ENCODE measurements at places on chromosomes 1 and 21. TPM values are rescaled to one million over a fixed set of nuclear protein-coding genes. Genes with fewer than 3 reads are reported as not detected.

Gene C4BPA
- total RNA-seq: not detected

Gene RHEX
- 4.6 TPM for total RNA-seq

Gene CFAP74
- total RNA-seq: 0.12 TPM

Gene RPTN
- not detected for total RNA-seq

Gene PTAFR
- total RNA-seq: 3.8 TPM

Gene GPR3
- total RNA-seq: not detected

Gene RIMS3
- 23.6 TPM for total RNA-seq

Gene GOLT1A
- total RNA-seq: not detected

Gene SLC22A15
- total RNA-seq: 3.6 TPM

- no peak for ATAC-seq
Observed at GRCh38 chr21:44552136-44552535, 831 bp upstream of the KRTAP10-2 start.

- ATAC-seq: no peak
Observed at GRCh38 chr1:2874607-2875480, 73.4 kb upstream of the TTC34 start.

GRCh38 chr1:44619261-44619900 is 54.9 kb downstream of the TMEM53 start:
- ATAC-seq: no peak

DNA sequence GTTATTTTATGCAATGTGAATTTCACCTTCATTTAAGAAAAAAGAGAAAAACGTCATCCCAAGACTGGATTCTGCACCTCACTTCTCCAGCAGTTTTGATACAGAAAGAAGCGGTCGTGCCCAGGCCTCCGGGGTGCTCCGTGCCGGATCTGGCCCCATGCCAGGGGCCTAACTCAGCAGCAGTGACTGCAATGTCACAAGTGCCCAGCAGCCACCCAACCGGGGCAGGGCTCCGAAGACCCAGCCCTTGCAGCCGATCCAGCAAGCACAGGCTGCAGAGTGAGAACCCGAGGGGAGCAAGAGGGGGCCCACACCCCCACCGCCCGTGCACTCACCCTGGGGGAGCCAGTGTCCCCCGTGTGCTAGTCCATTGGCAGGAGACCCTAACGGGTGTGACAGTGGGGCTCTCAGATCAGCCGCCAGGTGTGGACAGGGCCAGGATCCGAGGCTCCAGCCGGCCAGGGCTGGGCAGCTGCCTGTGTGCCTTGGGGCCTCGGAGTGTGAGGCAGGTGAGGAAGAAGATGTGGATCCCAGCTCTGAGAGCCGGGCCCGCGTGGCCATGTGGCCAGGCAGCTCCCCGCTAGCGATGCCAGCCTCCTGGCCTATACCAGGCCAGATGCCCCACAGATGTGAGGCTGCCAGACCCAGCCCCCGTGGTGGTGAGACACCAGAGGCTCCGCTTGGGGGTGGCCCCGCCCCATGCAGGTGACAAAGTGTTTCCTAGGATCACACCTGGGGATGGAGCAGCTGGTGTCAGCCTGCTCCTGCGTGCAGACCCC is 60.6 kb downstream of the MEGF6 start:
- no peak for ATAC-seq

DNA sequence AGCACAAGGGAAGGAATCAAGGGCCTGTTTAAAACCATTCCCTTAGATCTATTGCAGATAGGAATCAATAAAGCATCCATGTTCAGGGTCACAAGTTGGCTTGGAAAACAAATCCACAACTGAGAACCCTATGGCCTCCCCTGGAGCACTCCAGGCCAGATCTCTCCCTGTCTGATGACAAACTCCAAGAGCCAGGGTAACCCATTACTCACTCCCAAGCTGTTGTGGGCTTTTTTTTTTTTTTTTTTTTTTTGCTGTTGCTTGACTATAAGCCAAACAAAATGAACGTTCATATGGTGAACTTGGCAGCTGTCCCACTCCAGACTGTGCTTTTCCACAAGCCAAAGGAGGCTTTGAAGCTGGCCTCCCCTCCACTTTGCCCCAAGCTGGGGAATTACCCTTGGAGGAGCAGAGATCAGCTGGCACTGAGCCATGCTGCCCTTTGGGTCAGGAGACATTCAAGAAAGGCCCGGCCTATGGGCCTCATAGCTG is 35.7 kb upstream of the VAV3 start:
- ATAC-seq: no peak

- peak; percentile 92 for ATAC-seq
Observed at GRCh38 chr1:24018611-24019580, 38.8 kb upstream of the SRSF10 start.

DNA sequence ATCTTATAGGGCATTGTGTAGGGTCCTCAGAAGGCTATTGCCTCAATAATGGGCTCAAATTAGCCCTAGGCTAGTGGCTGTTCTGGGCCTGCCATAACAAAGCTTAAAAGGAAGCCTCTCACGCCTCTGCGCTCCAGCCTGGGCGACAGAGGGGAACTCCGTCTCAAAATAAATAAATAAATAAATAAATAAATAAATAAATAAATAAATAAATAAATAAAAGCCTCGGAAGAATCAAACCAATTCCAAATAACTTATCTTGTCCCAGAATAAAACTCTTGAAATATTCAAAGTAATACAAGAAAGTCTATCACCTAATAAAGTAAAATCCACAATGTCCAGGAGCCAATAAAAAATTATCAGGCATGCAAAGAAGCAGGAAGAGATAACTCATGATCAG is 14.4 kb upstream of the ALDH9A1 start:
- no peak for ATAC-seq

GRCh38 chr1:2912424-2913061 is 108.7 kb upstream of the ACTRT2 start:
- ATAC-seq: no peak

- ATAC-seq: no peak
Observed at GRCh38 chr1:240173836-240174235, 82.2 kb downstream of the FMN2 start.

DNA sequence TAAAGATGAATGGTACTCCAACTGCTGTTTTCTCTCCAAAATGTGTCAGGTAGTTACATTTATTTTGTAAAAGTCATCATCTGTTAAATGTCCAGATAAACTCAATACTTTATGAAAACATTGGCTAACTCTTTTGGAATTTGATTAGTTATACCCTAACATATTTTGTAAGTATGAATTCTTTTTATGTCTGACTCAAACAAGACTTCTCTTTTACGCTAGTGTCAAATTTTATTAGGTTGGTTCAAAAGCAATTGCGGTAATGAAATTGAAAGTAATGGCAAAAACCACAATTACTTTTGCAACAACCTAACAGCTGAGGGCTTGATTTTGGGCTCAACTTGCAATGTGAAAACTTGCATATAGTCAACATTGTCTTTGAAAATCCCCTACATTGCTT is 41.0 kb upstream of the USP25 start:
- ATAC-seq: no peak

DNA sequence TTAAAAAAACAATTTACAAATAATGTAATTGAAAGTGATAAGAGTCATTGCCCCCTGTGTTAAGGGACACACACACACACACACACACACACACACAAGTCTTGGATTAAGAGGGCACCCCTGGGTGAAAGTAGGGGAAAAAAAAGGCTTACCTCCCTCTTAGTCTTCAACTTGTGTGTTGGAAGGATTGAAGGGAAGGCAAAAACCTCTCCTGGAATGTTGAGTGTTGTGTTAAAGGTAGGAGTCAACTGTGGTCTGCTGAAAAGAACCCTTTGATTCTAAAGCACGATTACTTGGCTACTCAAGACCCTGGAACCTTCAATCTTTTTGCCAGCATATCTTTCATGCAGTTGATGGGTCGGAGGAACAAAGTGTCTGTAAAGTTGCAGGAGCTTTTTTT is 6.4 kb downstream of the PBX1 start:
- no peak for ATAC-seq

- ATAC-seq: no peak
Observed at GRCh38 chr1:14255711-14256110, 342.8 kb upstream of the KAZN start.

GRCh38 chr1:198234520-198235251 is 77.9 kb downstream of the NEK7 start:
- no peak for ATAC-seq

GRCh38 chr1:169829671-169830070 is 35.0 kb upstream of the METTL18 start:
- no peak for ATAC-seq

DNA sequence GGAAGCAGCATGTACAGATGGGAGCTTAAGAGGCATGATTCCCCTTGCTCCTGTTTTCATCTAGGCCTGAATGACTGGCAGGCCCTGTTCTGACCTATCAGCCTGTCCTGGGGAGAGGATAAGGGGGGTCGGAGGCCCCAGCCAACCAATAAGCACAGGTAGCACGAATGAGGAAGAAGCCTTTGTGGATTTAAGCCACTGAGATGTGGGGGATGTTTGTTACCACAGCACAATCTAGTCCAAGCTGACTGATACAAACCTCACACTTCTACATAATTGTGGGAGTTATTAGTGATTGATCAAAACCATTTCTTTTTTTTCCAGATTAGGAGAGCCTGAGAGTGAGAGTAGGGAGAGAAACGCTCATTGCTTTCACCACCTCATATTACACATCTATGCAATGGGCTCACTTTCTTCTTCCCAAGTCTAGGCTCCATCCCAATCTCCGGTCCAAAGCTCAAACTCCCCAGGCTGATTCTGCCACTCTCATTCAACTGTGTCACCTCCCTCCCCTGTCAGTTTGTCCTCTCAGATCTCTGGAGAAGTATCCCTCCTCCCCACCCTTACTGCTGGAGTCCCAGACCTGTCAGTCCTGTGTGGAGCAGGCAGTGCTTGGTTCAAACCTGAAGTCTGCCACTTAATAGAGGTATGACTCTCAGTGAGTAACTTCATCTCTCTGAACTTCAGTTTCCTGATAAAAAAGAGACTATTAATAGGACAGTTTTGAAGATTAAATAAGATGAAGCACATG is 220.5 kb downstream of the PTPRU start:
- ATAC-seq: no peak

DNA sequence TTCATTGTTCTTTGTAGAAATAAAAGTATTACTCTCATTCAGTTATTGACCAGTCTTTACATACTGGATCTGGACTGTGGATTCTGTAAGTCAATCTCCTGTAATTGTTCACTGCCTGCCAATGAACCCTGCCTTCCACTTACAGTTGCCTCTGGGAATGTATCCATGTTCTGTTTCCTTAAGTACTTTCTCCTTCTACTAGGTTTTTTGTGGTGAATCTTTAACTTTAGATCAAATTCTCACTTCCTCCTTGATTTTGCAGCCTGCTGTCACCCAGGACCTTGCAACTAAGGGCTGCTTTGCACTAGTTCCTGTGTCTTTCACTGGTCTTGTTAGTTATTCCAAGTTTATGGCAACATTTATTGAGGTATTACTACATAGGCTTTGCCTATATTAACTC is 28.2 kb upstream of the ANKRD13C start:
- ATAC-seq: no peak

GRCh38 chr21:42203936-42204335 is 15.0 kb upstream of the ABCG1 start:
- ATAC-seq: no peak

GRCh38 chr1:15224259-15224869 is 22.7 kb upstream of the FHAD1 start:
- ATAC-seq: no peak

DNA sequence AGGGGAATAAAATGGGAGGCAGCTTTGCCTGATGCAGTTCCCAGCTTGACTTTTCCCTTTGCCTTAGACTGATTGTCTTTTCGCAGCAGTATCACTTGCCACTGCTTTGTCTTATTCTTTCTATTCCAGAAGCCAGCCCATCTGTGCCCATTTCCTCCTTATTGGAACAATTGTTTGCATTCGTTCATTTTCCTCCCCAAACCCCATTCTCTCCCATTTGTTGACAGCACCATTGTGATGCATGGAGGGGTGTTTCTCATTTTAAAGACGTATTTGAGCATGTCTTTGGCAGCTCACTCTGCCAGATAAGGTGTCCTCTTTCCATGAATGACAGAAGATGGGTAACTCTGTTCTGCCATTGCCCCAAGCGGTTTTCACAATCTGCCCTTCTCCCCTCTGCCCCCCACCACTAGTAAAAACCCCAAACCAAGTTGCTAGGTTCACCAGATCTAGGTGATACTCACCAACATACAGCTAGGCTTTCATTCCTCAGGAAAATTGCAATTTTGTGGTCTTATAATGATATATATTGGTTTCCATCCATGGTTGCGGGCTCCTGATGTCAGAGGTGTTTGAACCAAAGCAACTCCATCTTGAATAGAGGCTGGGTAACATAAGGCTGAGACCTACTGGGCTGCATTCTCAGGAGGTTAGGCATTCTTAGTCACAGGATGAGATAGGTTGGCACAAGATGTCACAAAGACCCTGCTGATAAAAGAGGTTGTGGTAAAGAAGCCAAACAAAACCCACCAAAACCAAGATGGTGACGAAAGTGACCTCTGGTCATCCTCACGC is 30.8 kb downstream of the SERBP1 start:
- no peak for ATAC-seq

Measured in gastroesophageal sphincter (tissue), 4 donors.